Esophagus squamous epithelium (tissue), 5 donors: ENCODE measurements at places on chromosomes 2 and 18. TPM values are rescaled to one million over a fixed set of nuclear protein-coding genes. Genes with fewer than 3 reads are reported as not detected.

Gene ACOXL
- total RNA-seq, result not detected

Gene PLGLB1
- 0.57 TPM for total RNA-seq

Gene C1QL2
- total RNA-seq, result not detected

Gene GALM
- 2.8 TPM for total RNA-seq

Gene IL36B
- 1.5 TPM for total RNA-seq

Gene CCDC74B
- total RNA-seq, result 0.64 TPM

Gene CYP1B1
- total RNA-seq, result 1.0 TPM

Gene ABHD1
- total RNA-seq, result not detected

Gene TUBA3D
- not detected for total RNA-seq

Gene PDCD1
- 1.3 TPM for total RNA-seq

Gene RAB27B
- 17.5 TPM for total RNA-seq

Gene CDK15
- total RNA-seq, result 0.23 TPM

Gene ITPRIPL1
- total RNA-seq, result 4.1 TPM

Gene NEU2
- not detected for total RNA-seq

Gene KIAA2012
- not detected for total RNA-seq

Gene AQP12B
- not detected for total RNA-seq

Gene RIT2
- total RNA-seq, result not detected

Gene CRYBA2
- total RNA-seq, result not detected

Gene MATN3
- total RNA-seq, result 0.45 TPM

Gene BCL2
- total RNA-seq, result 4.8 TPM

Gene CASP10
- total RNA-seq, result 12.9 TPM

Gene FIGN
- 0.38 TPM for total RNA-seq

Gene CTAGE1
- not detected for total RNA-seq

Gene CLEC4F
- not detected for total RNA-seq

Gene TFCP2L1
- 39.7 TPM for total RNA-seq

Gene KCNF1
- 0.19 TPM for total RNA-seq

Gene CROCC2
- total RNA-seq, result not detected

Gene SP110
- 21.7 TPM for total RNA-seq

Gene HOXD3
- 0.40 TPM for total RNA-seq

Gene REG1B
- total RNA-seq, result not detected

Gene GALNT3
- 55.7 TPM for total RNA-seq

Gene KYNU
- total RNA-seq, result 2.3 TPM

Gene FSHR
- total RNA-seq, result not detected

Gene ZNF396
- 0.18 TPM for total RNA-seq

Gene TGFA
- 51.8 TPM for total RNA-seq

Gene POMC
- not detected for total RNA-seq

Gene ARHGEF4
- 52.8 TPM for total RNA-seq

Gene GLS
- total RNA-seq, result 59.7 TPM

Gene SCG2
- total RNA-seq, result not detected

Gene NBAS
- 22.9 TPM for total RNA-seq

Gene BMP10
- not detected for total RNA-seq

Gene LIMS4
- not detected for total RNA-seq

Gene QPCT
- 4.0 TPM for total RNA-seq

Gene CARF
- total RNA-seq, result 3.9 TPM

Gene ST8SIA3
- not detected for total RNA-seq

Gene PROKR1
- not detected for total RNA-seq

Gene SLC9A2
- total RNA-seq, result not detected

Gene SCYGR8
- total RNA-seq, result not detected

Gene NDC80
- 12.0 TPM for total RNA-seq

Gene STPG4
- not detected for total RNA-seq

Gene CFAP65
- not detected for total RNA-seq

Gene DNER
- 0.76 TPM for total RNA-seq

Gene MPV17
- total RNA-seq, result 39.3 TPM

Gene SCYGR4
- not detected for total RNA-seq

Gene DNAJC5G
- total RNA-seq, result not detected

Gene IL1RN
- 594 TPM for total RNA-seq

Gene RAB10
- total RNA-seq, result 373 TPM

Gene COL3A1
- total RNA-seq, result 60.3 TPM

Gene FASTKD1
- 15.8 TPM for total RNA-seq
